ENCODE measurements at places on chromosomes 5 and 9.

GRCh38 chr5:134637116-134637721 is 4.6 kb upstream of the SAR1B start:
- DNase-seq, result no peak

DNA sequence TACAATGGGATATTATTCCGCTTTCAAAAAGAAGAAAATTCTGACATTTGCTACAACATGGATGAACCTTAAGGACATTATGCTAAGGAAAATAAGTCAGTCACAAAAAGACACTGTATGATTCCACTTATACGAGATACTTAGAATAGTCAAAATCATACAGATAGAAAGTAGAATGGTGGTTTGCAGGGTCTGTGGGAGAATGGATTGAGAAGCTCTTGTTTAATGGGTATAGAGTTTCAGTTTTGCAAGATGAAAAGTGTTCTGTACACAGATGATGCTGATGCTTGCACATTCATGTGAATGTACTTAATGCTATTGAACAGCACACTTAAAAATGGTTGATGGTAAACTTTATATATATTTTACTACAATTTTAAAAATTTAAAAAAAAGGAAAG is 2050.7 kb upstream of the WWC1 start:
- no peak for DNase-seq

DNA sequence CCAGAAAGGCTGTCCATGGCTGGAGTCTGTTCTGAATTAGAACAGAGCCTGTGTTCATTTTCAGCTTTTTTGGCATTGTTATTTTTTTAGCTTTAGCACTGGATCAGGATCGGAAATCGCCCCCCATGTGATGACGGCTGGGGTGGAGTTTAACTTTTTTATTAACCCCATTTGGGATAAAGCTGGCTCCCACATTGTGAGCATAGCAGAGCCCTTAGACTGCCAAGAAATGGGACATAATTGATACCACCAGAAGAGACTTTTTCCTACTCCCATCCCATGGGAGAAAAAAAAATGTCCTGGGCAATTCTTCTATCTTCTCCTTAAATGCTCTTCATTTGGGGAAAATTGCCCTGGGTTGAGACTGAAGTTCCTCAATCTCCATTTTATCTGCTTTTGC is 52.4 kb downstream of the SLIT3 start:
- no peak for DNase-seq

DNA sequence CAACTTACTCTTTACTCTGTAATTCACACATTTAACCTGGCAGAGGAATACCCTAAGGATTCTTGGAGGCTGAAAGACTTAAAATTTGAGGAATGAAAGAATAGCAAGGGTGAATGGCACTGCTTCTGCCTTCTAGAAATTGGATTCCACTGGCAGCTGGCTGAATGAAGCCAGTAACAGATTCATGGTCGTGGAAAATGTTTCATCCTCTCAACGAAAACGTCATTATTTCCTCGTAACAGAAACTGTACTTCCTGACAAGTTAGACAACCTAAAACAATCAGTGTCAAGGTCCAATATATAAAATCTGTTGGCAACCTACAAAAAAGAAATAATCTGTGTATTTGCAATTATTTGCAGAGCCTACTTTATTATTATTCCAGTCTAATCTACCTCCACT is 39.7 kb downstream of the BNC2 start:
- DNase-seq, result no peak

DNA sequence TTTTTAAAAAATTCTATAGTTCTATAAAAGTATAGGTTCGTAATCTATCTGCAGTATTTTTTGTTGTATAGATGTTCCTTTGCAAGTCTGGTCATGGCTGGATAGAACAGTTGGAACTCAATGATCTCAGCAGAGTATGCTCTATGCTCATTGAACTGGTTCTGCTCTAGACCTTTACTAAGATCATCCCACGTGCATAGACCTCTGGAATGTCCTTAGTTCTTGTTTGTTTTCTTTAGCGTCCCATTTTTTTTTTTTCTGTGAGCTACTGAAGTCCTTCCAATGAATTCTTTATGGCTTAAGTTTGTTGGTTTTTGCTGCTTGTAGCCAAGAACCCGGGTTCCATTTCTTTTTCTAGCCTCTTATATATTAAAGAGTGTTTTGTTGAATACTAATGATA is 3.5 kb downstream of the TMEM38B start:
- no peak for DNase-seq

- no peak for DNase-seq
These were observed 91.0 kb downstream of the PDE8B start for GRCh38 chr5:77301447-77301883.

- no peak for DNase-seq
These were observed 21.0 kb downstream of the CAMSAP1 start for GRCh38 chr9:135886147-135886981.

- DNase-seq, result no peak
These were observed 129.4 kb downstream of the C9orf152 start for GRCh38 chr9:110078604-110079003.

- DNase-seq, result no peak
These were observed 658.5 kb downstream of the SLCO4C1 start for GRCh38 chr5:101637599-101637998.

GRCh38 chr5:154674029-154674428 is 81.1 kb upstream of the LARP1 start:
- no peak for DNase-seq

GRCh38 chr5:168005093-168005492 is 286.4 kb upstream of the WWC1 start:
- DNase-seq, result no peak

DNA sequence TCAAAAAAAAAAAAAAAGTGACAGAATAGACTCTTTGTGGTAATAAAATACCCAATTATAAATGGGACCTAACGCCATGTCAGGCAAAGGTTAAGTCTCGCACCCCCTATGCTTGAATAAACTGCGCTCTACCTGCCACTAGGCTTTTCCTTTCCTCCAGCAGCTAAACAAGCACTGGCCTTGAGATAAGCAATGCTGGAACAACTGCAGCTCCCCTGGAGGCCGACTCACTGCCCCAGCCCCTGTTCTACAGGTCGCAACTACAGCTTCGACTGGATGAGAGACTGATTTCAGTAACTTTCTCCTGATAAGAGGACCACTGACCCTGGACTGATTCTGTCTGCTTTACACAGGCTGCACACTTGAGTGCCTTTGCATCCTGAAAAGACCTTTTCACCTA is 210.2 kb downstream of the HSPA4 start:
- DNase-seq, result no peak

DNA sequence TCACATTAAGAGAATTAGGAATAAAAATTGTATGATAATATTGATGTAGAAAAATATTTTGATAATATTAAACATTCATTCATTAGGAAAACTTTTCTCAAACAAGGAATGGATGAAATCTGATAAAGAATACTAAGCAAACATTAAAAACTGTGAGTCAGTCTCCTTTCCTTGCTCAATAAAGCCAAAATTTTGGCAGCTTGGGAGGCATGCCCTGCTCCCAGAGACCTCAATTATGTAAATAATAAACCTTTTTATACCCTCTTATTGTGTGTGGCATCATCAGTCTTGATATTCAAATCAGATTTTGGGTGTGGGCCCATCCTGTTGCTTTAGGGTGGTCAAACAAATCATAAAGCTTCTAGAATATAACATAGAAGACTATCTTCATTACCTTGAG is 36.6 kb upstream of the CCL21 start:
- DNase-seq, result no peak

DNA sequence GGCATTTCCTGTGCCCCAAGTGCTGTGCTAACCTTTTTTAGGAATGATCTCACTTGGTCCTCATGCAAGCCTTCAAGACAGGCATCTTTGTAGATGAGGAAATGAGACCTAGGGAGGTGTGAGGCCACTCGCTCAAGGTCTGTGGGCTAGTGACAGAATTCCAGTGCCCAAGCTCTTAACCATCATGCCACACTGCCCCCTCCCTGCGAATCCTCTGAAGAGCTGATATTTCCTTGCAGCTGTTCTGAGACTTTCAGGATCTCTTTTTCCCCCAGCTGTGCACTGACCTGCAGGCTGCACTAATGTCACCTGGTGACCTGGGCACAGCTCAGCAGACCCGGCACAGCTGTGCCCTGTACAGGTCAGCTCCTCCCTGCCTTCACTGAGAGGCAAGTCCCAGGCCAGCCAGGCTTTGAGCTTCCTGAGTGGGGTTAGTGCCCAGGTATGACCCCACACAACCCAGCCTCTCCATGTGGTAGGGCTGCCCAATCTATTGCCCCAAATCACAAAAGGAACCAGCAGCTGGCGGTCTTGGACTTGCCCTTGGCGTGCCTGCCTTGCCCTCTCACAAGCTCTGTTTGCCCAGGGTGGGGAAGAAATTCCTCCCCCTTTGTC is 32.7 kb downstream of the MORN5 start:
- DNase-seq, result no peak

GRCh38 chr9:24832307-24832706 is 286.6 kb upstream of the IZUMO3 start:
- DNase-seq, result no peak

DNA sequence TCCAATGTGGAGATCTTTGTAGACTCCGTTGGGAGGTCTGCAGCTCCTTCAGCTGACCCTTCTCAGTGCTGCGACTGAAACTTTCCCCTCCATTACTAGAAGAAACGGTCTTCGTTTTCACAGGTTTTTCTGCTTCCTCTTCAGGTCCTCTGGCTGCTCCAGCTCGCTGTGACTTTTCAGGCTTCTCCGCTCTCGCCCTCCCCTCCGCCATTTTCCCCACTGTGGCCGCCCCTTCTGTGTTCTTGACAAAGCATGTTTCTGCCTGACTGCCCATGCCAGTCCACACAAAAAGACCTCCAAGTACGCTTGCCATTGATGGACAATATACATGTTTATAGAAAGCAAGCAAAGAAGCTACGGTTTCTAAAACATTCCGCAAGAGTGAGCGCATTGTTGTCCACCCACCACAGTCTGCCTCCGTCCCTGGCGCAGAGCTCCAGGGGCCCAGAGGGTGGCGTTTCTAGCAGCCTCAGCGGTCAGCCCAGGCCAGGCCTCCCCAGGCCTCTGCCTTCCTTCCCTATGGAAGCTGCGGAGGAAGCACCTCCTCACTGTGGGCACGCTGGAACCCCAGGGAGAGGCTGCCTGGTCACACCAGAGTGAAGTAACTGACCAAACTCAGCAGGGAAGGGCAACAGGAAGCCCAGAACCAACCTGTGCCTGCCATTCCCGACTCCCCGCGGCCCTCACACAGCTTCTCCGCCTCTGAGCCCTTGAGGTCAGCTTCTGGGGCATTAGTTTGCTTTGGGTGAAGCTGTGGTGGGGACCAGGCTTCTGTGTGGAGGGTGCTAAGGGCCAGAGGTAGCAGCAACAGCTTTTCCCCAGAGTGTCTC is 19.9 kb upstream of the S1PR3 start:
- no peak for DNase-seq

DNA sequence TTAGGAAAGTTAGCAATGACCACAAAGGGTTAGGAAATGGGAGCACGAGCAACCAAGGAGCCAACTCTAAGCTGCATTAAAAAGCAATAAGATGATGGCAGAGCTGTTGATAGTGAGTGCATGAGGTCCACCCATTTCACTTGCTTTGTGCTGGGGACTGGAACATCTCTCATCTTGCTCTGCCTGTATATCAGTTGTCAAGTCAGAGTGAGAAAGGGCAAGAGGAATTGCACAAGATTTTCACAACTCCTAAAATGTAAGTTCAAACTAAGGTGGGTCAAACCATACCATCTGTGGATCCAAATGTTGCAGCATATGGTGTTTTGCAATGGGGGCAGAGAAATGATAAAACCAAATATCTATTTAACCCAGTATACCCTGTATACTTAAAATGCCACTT is 2.8 kb upstream of the ESM1 start:
- DNase-seq, result no peak

Measured in keratinocyte (primary cell).